NCI-H524 (cell line): ENCODE measurements at places on chromosomes 5 and 9.
A peak's percentile ranks its signal among the peaks of the same experiment; 100 is the strongest.

DNA sequence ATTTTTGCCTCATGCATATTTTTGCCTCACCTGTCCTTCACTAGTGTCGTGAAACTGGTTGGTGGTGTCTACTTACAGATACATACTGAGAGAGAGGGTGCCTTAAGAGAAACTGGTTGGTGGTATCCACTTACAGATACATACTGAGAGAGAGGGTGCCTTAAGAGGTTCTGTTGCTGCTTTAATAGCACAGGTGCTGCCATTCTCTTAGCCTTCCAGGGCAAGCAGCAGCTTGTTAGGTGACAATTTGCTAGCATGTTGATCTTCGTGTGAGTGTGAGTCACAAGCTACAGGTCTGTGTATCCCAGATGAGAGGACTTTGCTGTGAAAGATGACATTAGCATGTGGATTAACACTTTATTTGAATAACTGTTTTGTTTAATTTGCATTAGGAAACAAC, 1.4 kb downstream of the PTTG1 start:
- DNase-seq = peak; percentile 53

GRCh38 chr9:17648516-17648915, 69.7 kb downstream of the SH3GL2 start:
- no peak for DNase-seq

DNA sequence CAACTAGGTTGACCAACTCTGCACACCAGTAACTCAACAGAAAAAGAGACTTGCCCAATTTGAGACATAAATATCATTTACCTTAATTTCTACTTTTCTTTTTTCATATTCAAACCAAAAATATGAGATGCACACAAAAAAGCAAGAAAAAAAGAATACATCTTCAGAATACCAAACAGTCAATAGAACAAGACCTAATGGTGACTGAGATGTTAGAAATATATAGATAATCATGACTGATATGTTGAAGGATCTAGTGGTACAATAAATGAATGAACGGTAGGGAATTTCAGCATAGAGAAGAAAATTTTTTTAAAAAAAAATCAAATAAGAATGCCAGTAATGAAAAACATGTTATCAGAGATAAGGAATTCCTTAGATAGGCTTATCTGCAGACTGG, 29.1 kb upstream of the ATG10 start:
- no peak for DNase-seq

DNA sequence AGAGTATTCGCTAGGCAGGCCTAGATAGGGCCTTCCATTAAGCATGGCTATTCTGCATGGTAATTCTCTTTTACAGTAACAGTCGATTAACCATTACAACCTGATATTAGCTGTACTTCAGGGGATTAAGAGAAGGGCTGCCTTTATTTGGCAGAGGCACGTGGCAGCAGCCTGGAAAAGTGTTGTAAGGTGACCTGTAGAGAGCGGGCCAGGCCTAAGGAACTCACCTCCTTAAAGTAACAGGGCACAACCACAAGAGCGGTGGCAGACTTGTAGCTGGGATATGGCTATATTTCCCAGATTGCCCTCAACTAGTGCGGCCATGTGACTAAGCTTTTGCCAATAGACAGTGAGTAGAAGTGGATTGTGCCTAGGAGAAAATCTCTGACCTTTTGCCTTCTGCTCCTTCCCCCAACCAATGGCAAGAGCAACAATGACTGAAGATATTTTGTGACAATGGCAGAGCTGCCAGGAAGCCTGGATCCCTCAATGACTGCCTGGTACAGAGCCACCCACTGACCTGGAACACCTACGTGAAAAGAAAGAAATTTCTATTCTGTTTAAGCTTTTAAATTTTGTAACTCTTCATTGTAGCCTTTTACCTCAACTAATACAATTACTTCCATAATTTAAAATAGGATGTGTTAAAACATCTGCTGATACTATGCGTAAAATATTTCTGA, 18.9 kb upstream of the ANKRD34B start:
- DNase-seq = peak; percentile 19

- DNase-seq = no peak
Observed at GRCh38 chr9:2645569-2645968, 24.0 kb downstream of the VLDLR start.

- DNase-seq = peak; percentile 95
Observed at GRCh38 chr9:132622159-132622558, 39.8 kb downstream of the BARHL1 start.

- DNase-seq = peak; percentile 55
Observed at GRCh38 chr5:95858661-95859595, 36.4 kb upstream of the GLRX start.

DNA sequence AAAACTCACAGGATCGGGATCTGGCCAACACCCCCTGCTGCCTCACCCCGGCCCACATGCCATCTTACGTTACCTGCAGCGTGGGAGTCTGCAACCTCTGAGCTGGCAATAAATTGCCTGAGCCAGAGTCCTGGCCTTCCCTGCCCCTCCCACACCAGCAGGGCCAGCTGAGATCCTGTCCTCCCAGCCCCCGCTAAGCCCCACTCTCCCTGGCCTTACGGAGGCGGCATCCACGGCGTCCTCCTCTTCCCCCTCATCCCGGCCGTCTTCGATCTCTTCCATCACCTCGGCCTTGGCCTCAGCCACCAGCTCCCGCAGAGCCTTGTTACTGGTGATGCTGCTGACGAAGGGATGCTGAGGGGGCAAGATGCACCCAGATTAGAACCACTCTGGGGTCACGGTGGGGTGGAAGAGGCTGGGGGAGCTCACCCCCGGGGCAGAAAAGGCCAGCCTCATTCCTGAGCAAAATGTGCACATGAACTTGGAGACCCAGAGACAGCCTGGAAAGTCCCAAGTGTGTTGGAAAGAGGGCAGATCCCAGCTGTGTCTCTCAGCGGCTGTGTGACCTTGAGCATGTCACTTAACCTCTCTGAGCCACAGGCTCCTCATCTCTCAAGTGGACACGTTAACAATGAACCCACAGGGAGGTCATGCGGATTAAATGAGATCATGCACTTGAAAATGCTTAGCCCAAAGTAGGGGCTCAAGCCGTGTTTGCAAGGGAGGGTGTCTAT, 89.9 kb upstream of the FBXW11 start:
- no peak for DNase-seq

- DNase-seq = no peak
Observed at GRCh38 chr9:21933865-21934264, 60.3 kb downstream of the CDKN2A start.

DNA sequence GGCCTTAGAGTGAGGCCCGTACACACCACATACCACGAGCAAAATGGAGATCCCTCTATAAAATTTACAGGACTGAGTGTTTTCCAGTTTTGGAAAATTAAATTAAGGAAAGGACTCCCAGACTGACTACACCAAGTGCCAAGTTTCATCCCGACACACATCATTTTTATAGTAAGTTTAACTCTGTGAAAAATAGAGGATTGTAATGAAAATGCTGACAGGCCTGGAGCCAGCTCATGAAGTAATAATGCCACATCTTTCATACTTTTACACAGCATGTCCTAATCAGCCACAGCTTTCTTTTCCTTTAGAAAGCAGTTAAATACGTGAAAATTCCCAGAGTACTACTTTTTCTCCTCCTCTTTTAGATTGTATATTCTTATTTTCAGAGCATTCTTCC, 169.2 kb downstream of the SAXO1 start:
- DNase-seq = no peak

- no peak for DNase-seq
Observed at GRCh38 chr5:55620009-55620765, 85.4 kb upstream of the PLPP1 start.

DNA sequence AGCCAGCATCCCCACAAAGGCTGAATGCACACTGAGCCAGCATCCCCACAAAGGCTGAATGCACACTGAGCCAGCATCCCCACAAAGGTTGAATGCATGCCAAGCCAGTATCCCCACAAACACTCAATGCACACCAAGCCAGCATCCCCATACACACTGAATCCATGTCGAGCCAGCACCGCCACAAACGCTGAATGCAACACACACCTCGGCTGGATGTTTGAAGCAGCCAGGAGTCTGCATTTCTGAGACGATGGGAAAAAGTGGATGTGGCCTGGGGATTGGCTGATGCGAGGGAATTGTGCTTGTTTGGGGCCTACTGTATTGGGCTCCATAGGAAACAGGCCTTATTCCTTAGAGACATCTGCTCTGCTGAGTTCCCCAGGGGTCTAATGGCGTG, 30.9 kb upstream of the CEP72 start:
- no peak for DNase-seq

GRCh38 chr9:34218446-34218845, 39.6 kb downstream of the UBAP1 start:
- no peak for DNase-seq

DNA sequence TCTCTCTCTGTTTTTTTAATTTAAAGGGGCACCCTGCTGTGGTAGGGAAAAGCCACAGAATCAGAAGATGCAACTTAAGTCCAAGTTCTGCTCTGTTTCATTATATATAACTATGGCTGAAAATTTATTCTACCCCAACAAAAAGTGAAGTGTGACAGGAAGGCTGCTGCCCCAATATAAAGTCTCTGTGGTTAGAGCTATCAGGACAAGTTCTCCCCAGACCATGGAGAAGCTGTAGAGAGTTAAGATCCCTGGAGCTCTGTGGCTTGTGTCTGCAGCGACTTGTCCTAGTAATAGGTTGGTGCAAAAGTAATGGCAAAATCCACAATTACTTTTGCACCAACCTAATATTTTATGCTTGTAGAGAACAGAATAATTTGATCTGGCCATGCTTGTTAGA, 250.9 kb downstream of the PSAT1 start:
- DNase-seq = no peak

DNA sequence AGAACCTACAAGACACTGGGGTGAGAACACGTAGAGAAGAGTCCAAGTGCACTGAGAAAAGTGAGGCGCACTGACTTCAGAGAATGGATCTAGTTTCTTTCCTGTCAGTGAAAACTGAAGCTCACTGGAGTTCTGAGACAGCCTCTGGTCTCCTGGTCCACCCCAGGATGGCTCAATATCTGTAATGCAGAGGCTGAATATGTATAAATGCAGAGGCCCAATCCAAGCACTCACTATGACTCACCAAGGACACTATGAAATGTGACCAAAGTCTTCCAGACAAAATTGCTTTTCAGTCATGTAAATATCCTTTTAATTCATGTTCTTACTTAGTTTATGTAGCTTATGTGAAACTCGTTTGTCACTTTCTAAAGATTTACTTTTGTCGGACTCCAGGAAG, 53.8 kb downstream of the NFIB start:
- no peak for DNase-seq

DNA sequence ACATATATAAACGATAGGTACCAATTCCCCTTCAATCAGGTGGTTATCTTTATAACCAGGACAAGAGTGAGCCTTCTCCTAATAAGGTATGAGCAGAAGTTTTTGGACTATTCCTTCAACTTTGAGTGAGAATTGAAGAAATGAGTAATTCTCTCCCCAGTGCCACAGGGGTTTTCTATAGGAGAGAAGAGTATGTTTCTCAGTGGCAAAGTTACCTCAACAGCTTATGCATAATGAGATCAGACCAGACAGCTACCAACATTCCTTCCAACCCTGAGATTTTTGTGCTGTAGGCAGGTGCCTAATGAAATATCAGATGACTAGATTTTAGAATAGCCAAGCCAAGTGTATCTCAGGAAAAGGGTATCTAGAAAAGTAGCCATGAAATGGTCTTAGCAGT, 40.9 kb downstream of the ABLIM3 start:
- no peak for DNase-seq

GRCh38 chr9:19492775-19493173, 84.0 kb downstream of the ACER2 start:
- no peak for DNase-seq

GRCh38 chr5:10801931-10802666, 41.1 kb upstream of the DAP start:
- no peak for DNase-seq

DNA sequence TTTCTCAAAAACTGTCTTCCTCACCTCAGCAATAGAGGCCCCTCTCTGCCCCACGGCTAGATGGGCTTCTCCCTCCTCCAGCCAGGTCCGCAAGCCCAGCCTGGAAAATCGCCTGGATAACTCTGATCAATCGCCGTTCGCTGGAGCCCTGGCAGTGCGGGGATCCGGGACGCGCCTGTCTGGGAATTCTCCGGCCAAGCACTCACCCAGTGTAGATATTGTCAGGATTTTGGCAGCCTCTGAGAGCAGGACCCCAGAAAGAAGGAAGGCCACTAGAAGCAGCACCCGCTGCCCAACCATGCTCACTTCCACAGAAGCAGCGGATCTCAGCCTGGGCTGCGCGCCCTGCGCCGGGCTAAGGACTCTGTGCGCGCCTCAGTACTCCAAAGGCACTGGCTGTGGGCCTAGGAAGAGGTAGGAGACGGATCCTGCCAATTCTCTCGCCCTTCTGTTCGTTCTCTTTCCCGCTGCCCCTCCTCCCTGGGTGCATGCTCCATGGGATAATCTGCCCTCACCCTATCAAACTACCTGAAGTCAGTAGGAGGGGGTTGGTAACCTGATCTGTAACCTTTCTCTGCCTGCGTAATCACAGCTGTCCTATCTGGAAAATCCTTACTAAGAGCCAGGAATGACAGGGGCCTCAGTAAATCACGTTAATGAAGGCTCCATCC, at the start of gene UGT3A1:
TSS of gene UGT3A1 (minus strand) at position 450 of the 671 bp plus-strand sequence. CDS start at position 300, 150 bp downstream.
- DNase-seq = peak; percentile 100

DNA sequence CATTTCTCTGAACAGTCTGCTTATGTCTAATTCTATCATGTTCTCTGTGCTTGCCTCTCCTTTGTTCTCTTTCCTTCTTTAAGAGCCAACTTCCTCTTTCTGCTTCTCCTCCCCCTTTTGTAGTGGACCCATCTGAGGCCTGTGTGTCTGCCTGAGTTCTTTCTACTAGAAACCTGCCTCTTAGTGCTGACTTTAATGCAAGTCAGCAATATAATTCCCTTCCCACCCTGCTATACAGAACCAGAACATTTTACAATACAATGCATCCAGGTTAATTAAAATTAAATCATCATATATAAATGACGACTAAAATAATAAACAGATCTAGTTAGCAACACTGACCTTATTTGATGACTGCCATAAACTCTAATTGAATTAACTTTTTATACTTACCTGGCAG, 82.6 kb upstream of the GAS1 start:
- DNase-seq = no peak

DNA sequence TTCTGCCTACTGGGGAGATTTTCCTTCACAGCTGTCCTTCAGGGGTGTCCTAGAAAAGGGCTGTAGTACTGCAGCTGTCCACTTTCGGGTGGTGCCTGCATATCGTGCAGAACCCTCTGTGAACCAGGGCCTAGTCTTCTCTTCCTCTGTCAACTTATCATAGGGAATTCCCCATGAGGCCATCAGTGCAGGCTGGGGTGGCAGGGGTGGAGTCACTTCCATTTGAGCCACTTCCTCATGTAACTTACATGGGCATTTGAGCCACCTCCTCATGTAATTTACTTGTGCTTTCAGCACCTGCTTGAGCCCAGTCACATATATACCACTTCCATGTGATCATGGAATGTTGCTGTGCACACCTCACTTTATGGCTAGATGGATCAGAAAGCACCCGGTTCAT, 742.0 kb upstream of the RGMB start:
- DNase-seq = no peak

- no peak for DNase-seq
Observed at GRCh38 chr5:58411372-58411771, 48.5 kb downstream of the PLK2 start.

DNA sequence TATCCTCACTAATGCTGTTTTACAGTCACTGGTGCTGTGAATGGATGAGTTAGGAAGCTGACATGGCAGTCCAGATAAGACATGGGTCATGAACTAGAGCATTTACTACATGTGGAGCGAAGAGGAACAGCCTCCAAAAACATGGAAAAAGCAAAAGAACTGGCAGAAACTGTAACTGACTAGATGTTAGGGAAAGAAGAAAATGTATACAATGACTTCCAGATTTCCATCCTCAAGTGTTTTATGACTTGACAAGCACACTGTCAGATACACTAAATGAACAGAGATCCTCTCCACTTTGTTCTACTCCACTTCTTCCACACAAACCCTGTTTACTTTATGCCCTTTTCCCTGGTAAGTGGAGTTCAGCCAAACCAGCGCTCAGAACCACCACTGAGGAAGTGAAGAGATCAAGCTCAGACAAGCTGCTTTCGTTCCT, 11.5 kb downstream of the HMGCS1 start:
- no peak for DNase-seq
